ENCODE measurements at places on chromosomes 7 and 10.

DNA sequence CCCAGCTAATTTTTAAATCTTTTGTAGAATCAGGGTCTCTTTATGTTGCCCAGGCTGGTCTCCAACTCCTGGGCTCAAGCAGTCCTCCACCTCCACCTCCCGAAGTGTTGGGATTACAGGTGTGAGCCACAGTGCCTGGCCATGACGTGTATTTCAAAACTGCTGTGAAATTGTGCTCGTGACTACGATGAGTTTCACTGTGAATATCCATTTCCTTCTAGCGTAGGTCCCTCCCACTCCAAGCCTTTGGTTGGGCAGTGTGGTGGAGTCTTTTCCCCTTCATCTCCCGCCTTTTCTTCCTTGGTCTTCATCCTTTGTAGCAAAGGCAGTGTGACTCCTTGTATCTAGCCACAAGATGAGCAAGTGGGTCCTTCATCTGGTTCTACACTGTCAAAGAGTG is 56.2 kb downstream of the CUL1 start:
- no peak for DNase-seq

DNA sequence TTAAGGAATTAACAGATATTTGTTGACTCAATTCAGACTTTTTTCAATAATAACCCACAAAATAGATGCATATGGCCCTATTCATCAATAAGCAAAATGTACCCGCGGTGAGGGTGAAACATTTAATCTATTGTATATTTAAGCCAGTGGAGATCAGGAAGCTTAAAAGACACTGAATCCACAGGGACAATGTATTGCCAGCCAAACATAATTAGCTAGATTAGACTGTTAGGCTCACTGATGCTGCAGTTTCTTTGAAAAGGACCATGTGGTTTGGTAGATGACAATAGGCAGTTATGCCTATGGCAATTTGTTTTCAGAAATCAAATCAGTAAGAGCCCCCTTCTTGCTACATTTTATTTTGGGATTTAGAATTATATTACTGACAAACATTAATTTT is 87.3 kb upstream of the PLXDC2 start:
- DNase-seq: no peak

GRCh38 chr7:36202398-36202797 is 49.3 kb downstream of the EEPD1 start:
- DNase-seq: no peak

GRCh38 chr7:91993976-91994375 is 53.3 kb downstream of the AKAP9 start:
- no peak for DNase-seq

DNA sequence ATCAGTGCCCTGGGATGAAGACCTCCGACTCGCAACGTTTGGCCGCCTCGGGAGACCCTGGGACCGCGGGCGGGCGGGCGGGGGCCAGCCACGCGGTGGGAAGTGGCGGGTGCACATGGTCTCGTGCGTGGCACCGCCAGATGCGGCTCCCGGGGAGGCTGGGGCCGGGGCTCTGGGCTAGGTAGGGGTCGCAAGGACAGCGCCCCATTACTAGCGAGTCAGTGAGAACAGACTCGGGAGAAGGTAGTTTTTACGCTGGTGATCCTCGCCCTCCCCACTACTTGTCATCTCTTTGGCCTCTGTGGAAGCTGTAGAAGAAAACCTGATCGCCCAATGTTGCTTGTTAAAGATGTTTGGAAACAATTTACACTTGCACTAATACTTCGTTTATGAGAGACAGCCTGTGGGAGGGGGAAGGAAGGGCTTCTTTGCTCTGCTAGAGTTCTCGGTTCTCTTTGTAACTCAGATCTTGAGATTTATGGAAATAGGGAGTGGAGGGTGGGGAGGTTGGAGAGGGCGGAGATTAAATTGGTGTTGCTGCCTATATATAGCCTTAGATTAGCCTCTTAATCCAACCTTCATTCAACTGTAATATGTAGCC is 591 bp downstream of the BZW2 start:
- DNase-seq: no peak

GRCh38 chr7:142567201-142568075 is 181.8 kb upstream of the PRSS1 start:
- DNase-seq: no peak

- DNase-seq: no peak
These were observed 131.3 kb upstream of the PRKCQ start for GRCh38 chr10:6711408-6711841.

DNA sequence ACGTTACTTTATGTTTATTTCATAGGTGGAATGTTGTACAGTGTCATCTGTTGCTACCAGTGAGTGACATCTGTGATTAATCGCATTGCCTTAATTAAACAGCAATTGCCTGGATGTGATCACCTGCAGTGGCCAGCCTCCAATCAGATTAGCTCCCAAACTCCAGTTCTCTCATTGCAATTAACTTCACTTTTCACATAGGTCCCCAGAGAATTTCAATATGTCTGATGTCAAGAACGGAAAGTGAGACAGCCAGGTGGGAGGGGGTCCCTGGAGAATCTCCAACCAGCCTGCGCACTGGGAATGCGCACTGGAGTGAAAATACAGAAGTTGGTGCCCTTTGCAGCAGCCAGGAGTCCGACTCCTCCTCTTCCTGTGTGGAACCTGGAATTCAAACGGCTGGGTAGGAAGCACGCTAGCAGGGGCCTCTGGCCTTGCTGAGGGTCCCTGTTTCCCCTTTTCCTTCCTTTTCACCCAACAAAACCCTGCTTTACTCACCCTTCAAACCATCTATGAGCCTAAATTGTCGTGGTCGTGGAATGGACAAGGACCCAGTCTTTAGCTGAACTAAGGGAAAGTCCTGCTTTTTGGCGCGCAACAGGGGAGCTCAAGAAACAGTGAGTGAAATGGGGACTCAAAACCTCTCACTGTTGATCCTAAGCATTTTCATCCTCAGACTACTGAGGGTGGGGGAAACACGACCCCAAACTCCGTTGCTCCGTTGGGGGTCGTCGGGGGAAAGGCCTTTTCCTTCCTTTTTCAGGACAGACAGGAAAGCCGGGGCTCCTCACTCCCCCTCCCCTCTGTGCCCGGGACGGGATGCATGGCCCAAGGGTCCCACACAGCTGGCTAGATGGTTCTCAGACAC is 1355.5 kb upstream of the LRRTM3 start:
- peak; percentile 9 for DNase-seq

DNA sequence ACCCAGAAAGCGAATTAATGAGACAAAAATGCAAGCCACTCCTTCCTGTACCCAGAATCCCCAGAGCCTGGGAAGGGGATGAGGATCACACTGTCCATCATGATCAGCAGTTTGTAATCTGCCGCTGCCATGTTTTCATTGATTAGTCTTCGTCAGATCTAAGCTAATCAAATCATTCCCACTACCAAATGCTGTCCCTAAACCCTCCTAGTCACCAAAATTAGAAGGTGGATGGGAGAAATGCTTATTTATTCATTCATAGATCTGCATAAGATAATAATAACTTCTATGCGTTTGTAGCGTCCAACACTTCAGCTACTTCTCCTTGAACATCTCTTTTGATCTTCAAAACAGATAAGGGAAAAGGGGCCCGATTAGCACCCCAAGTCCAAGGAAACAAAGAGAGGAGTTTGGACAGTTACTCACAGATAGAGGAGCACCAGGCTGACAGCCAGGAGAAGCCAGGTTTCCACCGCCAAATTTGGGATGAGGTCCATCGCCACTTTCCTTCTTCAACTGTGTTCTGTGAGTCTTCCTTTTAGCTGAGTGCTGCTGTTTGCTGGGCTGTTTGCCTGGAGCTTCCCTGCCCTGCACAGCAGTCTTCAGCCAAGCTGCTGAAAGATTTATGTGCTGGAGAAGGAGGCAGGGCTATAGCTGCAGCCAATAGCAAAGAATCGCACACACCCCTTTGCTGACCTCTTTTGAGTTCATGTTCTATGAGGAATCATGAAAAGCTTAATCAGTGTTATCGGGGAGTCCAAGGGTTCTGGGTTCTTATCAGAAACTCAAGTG is at the start of gene CYP3A5:
Gene CYP3A5, minus strand, starts transcription at position 597 of the 792 bp plus-strand sequence. Its CDS starts 100 bp downstream, at position 497.
- no peak for DNase-seq

DNA sequence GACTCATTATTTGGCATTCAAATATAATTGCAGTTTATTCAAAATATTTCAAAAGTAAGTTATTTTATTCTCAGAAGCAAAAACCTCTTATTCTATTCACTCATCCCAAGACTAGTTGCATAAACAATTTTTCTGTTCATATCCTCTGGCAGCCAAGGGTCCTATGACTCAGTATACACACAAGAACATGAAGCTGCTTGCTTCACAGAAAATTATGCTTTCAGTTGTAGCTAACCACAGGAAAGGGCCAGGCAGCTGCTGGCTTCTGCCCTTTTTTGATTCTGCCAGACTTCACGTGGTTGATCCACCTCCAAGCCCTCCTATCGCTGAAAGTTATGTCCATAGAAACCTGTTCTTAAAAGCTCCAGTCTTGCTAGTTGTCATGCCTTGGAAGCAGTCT is 108.8 kb downstream of the ABCA13 start:
- DNase-seq: no peak

DNA sequence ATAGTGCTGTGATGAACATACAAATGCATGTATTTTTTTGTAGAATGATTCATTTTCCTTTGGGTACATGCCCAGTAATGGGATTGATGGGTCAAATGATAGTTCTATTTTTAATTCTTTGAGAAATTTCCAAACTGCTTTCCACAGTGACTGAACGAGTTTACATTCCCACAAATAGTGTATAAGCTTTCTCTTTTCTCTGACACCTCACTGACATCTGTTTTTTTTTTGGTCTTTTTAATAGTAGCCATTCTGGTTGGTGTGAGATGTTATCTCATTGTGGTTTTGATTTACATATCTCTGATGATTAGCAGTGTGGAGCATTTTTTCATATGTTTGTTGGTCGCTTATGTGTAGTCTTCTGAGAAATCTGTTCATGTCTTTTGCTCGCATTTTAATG is 195.0 kb upstream of the AGK start:
- no peak for DNase-seq

- DNase-seq: no peak
These were observed 177.3 kb downstream of the KMT2E start for GRCh38 chr7:105191331-105191730.

GRCh38 chr7:149633976-149634945 is 136.7 kb upstream of the ZNF746 start:
- no peak for DNase-seq

DNA sequence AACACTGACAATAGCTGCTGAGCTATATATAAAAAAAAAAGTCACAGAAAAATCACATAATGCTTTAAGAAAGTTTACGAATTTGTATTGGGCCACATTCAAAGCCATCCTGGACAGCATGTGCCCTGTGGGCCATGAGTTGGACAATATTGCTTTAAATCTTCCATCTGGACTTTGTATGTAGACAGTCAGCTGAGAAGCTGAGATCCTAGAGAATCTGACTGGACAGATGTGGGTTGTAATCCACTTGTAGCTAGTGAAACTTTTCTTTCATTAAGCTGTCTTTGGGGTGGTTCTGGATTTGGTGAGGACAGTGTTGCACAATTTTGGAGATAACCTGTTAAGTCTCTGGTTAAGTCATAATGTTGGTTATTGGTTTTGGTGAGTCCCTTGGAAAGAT is 824.5 kb downstream of the CCSER2 start:
- no peak for DNase-seq

- DNase-seq: no peak
These were observed 590.8 kb downstream of the AUTS2 start for GRCh38 chr7:70188901-70189650.

- DNase-seq: no peak
These were observed 51.7 kb upstream of the NCF1 start for GRCh38 chr7:74722153-74722552.

GRCh38 chr7:4663239-4664018 is 18.7 kb upstream of the FOXK1 start:
- no peak for DNase-seq

DNA sequence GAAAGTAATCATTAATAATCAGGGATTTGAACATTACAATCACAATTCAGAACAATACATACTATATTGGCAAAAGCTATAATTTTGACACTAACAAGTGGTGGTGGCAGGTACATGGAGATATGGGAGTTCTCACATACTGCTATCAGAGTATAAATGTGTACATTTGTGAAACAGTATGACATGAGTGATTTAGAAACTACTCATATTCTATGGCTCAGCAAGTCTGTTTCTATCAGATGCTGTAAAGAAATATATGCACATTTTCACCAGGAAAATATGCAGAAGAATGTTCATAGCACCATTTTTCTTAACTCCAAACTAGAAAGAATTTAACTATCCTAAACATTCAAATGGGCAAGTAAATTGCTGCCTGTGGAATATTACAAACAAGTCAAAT is 620.0 kb downstream of the SH2D4B start:
- DNase-seq: no peak

DNA sequence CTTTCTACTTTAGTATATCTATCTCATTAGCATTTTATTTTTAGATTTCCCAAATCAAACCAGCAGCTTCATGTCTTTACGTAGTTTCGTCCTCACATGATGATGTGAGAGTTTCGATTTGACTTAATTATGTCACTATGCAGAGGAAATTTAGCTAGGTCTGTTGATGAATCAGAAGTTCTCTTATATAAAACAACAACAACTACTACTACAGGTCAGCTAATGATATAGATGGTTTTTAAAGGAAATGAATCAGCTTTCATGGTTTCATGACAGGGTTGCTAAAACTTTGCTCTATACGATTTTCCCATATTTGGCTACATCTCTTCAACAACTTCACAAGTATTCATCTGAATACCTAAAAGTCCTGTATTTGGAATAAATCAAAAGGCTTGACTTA is 28.6 kb downstream of the JAZF1 start:
- DNase-seq: no peak

GRCh38 chr10:99396471-99396870 is 34.0 kb downstream of the GOT1 start:
- no peak for DNase-seq

- no peak for DNase-seq
These were observed 370 bp downstream of the TMEM60 start for GRCh38 chr7:77797734-77798393.

GRCh38 chr7:70093205-70093904 is 495.1 kb downstream of the AUTS2 start:
- no peak for DNase-seq

DNA sequence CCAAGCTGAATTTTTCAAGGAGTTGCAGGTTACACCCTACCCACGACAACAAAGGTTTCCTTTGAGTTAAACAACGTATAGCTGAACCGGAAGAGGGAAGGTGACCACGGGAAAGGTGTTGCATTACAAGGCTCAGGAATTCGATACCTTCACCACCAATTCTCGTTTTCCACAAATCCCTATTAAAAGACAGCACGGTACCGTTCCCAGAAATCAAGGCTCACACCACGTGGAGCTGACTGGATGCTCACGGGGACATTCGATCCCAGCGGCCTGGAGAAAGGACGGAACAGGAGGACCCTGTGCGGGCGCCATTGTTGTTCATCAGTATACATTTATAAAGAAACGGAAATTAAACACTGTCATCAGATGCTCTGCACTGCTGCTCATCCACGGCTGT is 56.4 kb downstream of the CTBP2 start:
- no peak for DNase-seq
